ENCODE measurements at places on chromosomes 3 and 15.

GRCh38 chr15:74489518-74490338 is 28.8 kb upstream of the UBL7 start:
- no peaks in the 10 kb centered on the region for H3K27me3 ChIP-seq
- no peak overlapping the region for H3K4me3 ChIP-seq
- no peaks in the 10 kb centered on the region for H3K4me1 ChIP-seq
- no peaks in the 10 kb centered on the region for H3K36me3 ChIP-seq

DNA sequence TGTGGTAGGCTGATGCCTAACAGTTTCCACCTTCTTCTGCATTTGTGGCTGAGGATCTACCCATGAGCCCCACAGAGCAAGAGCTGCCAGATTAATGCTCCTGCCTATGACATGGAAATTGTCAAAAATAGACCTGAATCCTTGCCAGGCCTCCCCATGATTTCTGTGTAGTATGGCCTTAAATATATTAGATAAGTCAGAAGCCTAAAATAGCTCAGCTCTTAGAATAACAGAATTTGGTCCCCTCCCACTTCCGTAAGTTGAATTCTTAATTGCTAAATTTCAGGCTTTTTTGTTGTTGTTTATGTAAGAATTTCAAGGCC is 129.0 kb downstream of the SERPINI1 start:
- H3K36me3 ChIP-seq = no peaks in the 10 kb centered on the region
- no peak for DNase-seq
- no peaks in the 10 kb centered on the region for H3K27me3 ChIP-seq
- H3K27ac ChIP-seq = no peak overlapping the region
- no peaks in the 10 kb centered on the region for H3K4me1 ChIP-seq

- DNase-seq = no peak
- H3K4me1 ChIP-seq = no peaks in the 10 kb centered on the region
- peak within 1 kb of the TSS; percentile 37 for H3K4me3 ChIP-seq
- H3K27me3 ChIP-seq = no peaks in the 10 kb centered on the region
- no peaks in the 10 kb centered on the region for H3K36me3 ChIP-seq
Observed at GRCh38 chr15:23565395-23566070, at the start of gene MKRN3. Gene MKRN3, plus strand, starts transcription at chr15:23565674. Its CDS starts 109 bp downstream, at chr15:23565783.

DNA sequence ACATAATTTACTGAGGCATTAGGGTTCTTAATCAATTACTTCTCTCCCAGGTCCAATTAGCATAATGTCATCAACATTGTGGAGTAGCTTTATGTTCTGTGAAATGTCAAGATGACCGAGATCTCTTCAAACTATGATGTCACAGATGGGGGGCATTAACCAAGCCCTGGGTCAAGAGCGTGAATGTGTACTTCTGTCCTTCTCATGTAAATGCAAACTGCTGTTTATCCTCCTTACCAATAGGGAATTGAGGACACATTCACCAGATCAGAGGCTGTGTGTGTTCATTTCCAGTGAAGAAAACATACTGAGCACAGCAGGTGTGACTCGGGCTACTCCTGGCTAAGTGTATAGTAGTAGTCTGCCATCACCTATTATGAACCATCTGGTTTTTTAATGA is 177.9 kb downstream of the MINAR1 start:
- no peak for DNase-seq
- peaks cover 10% of the 10 kb centered on the region for H3K27me3 ChIP-seq
- H3K36me3 ChIP-seq = no peaks in the 10 kb centered on the region
- H3K4me3 ChIP-seq = no peak overlapping the region
- H3K4me1 ChIP-seq = no peaks in the 10 kb centered on the region
- H3K27ac ChIP-seq = no peak overlapping the region

DNA sequence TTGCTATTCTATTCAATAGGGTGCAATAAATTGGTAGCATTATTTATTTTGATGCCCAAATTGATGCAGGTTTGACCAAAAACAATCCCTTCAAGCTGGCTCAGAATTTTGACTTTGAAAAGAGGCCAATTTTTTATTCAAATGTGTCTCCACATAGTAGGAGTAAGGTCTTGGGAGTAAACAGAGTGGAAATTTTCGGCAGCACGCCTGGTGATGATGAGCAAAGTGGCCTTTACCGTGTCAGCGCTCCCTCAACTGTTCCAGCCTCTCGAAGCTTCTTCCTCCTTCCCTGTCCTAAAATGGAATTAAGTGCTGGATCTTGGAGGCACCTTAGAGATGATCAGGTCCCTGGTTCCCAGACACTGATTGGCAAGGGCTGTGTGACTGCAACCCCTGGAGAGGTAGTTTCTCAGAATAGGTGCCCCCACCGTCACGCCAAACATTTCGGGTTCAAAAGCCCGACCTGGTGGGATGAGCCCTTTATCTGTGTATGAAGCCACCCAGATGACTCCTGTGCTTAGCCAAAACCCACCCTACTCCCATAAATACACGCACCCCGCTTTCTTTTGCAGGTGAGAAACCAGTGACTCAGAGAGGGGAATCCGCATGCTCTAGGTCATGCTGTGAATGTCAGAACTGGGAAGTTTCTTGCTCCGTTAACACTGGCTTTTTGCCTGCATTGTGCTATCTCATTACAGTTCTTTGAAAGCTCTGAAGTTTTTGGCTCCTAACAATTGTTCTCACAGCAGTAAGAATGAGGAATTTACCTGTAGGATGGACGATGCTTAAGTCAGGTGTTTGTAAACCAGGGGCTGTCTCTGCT is 89.1 kb downstream of the CRYGS start:
- no peak overlapping the region for H3K4me3 ChIP-seq
- no peaks in the 10 kb centered on the region for H3K36me3 ChIP-seq
- H3K4me1 ChIP-seq = no peaks in the 10 kb centered on the region
- H3K27ac ChIP-seq = no peak overlapping the region
- DNase-seq = no peak

DNA sequence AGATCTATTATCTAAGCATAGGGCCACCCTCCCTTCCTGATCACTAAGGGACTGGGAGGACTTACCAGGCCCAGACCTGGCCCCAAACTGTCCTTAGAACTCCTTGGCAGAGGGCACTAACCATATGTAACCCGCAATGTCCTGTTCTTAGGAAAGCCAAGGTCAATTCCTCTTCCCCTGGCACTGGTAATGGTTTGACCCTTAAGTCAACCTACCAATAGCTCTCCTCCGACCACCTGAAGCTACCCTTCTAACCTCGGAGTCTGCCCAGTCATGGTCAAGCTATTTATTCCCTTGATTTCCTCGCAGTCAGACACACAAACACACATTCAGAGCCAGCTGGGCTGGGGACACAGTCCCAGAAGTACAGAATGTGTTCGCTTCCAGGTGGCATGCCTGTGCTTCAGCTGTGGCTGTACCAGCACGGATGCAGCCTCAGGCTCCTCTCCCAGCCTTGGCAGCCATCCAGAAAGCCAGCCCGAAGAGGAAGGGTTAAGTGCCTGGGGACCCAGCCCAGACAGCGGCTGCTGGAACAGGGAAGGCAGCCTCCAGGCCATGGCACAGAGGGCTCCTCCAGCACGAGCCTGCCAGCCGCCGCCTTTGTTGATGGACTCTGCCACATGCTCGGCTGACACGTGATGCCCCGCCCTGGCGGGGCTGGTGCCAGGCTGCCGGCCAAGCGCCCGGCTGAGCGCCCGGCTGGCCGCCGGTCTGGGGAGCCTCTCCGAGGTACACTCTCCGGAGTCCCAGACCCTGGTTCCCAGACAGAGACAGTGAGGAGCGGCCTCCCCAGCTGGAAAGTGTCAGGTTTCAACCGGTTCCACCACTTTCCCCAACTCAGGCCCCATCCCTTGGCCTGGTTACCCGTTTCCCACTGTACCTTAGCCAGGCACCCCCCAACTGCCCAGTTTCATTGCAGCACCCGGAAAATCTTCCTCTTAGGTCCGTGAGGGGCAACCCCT is 5.5 kb downstream of the BMF start:
- H3K27me3 ChIP-seq = no peaks in the 10 kb centered on the region
- H3K4me1 ChIP-seq = peaks cover 98% of the 10 kb centered on the region
- H3K27ac ChIP-seq = peak overlapping the region; percentile 79
- H3K36me3 ChIP-seq = no peaks in the 10 kb centered on the region
- no peak overlapping the region for H3K4me3 ChIP-seq

- peaks cover 12% of the 10 kb centered on the region for H3K4me1 ChIP-seq
- no peaks in the 10 kb centered on the region for H3K36me3 ChIP-seq
- peak; percentile 44 for DNase-seq
- H3K4me3 ChIP-seq = no peak overlapping the region
- no peak overlapping the region for H3K27ac ChIP-seq
Observed at GRCh38 chr3:160793722-160794252, 37.8 kb downstream of the PPM1L start.

- H3K27me3 ChIP-seq = no peaks in the 10 kb centered on the region
- peaks cover 40% of the 10 kb centered on the region for H3K4me1 ChIP-seq
- H3K4me3 ChIP-seq = peak overlapping the region; percentile 88
- DNase-seq = no peak
- peaks cover 31% of the 10 kb centered on the region for H3K36me3 ChIP-seq
- H3K27ac ChIP-seq = peak overlapping the region; percentile 99
Observed at GRCh38 chr3:184360929-184361531, 375 bp downstream of the CLCN2 start.
